ENCODE measurements at places on chromosomes 2 and 18.

- DNase-seq = no peak
These were observed 42.6 kb downstream of the SESTD1 start for GRCh38 chr2:179222076-179222475.

GRCh38 chr2:101175991-101176390 is 24.8 kb upstream of the TBC1D8 start:
- no peak for DNase-seq

- DNase-seq = peak; percentile 98
These were observed 81.2 kb upstream of the LTBP1 start for GRCh38 chr2:32865399-32866068.

DNA sequence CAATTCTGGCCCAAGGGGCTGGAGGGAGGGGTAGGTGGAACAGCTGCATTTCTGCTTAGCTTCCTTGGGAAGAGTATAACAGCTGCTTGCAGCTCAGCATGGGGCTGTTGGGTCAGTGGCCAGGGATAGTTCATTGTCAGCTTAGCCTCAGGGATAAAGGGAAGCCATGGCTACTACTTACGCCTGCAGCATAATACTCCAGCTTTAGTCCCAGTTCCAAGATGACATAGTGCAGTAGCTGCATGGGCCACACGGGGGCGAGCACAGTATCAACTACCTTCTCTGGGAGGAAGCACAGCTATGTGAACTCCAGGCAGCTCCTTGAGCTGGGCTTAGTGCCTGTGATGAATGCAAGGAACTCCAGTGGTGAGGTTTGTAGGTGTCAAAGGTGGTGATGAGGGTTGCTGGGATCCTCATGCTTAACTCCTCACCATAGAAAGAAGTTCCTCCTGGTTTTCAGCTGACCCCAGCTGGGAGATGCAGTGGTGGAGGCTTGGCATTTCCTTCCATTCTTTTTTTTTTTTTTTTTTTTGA is 35.4 kb upstream of the RHOB start:
- DNase-seq = peak; percentile 71

- DNase-seq = no peak
These were observed 167.8 kb upstream of the LYPD1 start for GRCh38 chr2:132837769-132838168.

DNA sequence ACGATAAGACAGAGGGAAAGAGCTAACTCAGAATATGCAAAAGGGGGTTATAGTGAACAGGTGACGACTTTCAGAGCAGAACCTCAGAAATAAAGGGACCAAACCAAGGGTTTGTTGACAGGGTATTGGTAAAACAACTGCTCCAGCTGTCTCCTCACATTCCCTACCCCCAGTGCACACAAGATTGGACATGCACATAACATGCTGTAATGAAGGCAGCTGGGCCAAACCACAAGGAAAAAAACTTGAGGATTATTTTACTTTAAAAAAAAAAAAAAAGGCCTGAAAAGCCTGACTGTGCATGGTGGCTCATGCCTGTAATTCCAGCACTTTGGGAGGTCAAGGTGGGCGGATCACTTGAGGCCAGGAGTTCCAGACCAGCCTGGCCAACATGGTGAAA is 3.5 kb downstream of the RBM43 start:
- peak; percentile 91 for DNase-seq

- DNase-seq = no peak
These were observed 15.2 kb upstream of the ZNF396 start for GRCh38 chr18:35392375-35392774.

- DNase-seq = no peak
These were observed 100.3 kb downstream of the MBP start for GRCh38 chr18:77032181-77032701.

DNA sequence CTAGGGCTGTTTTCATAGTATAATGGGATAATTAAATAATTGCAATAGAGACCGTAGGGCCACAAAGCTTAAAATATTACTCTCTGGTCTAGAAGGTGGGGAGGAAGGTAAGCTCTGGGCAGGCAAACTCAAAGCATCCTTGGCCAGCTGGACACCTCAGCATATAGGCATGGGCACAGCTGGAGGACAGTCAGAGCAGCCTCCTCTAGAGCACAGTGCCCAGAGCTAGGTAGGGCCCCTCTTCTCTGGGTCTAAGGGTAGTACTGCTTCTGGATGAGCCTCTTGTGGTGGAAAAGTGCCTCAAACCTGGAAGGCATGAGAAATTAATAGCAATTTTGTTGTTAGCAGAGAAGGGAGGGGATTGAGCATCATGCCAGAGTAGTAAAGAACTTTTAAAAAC is 291.3 kb upstream of the FBXO11 start:
- no peak for DNase-seq

DNA sequence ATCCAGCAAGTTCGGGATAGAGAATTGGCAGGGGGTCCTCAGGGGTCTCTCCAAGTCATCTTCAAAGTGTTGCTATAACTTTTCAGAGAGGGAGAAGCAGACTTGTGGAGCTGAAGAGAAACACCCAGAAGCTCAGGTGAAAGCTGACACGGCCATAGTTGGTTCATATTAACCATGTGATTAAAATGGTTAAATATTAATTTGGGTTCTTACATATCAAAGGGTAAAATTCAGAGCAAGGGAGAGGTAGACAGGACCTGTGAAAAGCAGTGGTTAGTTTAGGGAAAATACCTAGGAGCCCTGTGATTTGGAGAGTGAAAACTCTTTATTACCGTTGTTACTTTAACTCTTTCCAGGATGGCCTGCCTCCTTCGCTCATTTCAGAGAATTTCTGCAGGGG is at the start of gene UGT1A6:
Gene UGT1A6, plus strand, starts transcription at position 243 of the 400 bp plus-strand sequence. Its CDS starts 115 bp downstream, at position 358.
- no peak for DNase-seq

DNA sequence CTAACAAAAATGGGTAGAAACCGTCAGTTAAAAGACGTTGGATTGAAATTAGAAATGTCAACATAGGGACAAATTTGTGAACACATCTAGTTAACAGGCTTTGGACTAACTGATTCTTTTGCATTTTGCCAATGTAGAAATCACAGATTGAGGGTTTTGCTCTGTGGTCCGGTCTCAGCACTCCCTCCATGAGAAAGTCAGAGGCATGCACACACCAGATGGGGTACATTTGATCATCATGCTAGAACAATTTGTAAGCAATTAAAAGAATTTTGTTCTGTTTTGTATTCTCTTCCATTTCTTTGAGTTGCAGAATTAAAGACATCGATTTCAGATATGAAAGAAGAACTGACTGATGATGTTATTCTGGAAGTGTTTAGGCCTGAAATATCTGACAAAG is 179.1 kb upstream of the CCDC68 start:
- no peak for DNase-seq

GRCh38 chr2:32003791-32004190 is 7.0 kb downstream of the MEMO1 start:
- DNase-seq = no peak

- no peak for DNase-seq
These were observed 22.9 kb downstream of the COA5 start for GRCh38 chr2:98585386-98585785.

- no peak for DNase-seq
These were observed 6.1 kb downstream of the DCTN1 start for GRCh38 chr2:74373985-74374384.
